ENCODE measurements at places on chromosomes 6 and 20. TPM values are rescaled to one million over a fixed set of nuclear protein-coding genes. Genes with fewer than 3 reads are reported as not detected.
A peak's percentile ranks its signal among the peaks of the same experiment; 100 is the strongest.

DNA sequence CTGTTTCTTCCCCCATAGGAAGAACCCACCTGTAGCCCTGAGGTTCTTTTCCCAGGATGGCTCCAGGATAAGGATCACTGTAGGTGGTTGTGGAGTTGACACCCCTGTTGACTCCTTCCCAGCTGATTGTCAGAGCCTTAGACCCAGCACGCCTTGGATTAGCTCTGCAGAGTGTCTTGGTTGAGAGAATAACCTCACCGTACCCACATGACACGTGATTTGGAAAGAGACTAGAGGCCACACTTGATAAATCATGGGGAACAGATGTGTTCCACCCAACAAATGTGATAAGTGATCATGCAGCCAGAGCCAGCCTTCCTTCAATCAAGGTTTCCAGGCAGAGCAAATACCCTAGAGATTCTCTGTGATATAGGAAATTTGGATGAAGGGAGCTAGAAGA is 12.2 kb downstream of the BTN3A1 start:
- DNase-seq, result no peak
- no peaks in the 10 kb centered on the region for H3K36me3 ChIP-seq
- no peak overlapping the region for H3K27ac ChIP-seq
- H3K4me1 ChIP-seq, result no peaks in the 10 kb centered on the region

DNA sequence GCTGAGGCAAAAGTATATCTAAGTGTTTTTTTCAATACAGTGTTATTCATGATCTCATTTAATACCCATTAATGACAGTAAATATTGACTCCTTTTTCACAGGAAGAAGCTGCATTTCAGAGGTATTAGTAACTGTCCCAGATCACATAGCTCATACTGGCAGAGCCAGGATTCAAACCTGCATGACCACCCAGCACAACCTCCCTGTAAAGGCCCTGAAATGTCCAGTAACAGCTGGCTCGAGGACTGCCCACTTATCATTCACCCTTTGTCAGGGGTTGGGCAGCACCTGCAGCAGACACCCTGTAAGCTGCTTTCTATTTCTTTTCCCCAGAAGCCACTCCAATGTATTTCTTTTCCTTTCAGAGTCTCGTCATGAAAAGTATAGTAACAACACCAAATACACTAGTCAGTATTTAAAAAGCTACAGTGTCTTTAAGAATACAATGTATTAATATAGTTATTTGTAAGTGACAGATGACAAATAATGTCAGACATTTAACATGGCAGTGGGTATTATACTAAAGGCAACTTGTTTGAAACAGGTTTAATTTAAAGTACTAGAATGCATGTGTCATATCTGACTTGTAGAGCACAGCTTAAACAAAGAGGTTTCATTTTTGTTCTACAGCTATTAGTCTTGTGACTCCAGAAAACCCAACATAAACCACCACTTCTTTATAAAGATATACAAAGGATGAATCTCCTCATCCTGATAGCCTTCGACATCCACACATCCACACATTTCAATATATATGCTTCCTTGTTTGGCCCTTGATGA is 841.6 kb upstream of the GJE1 start:
- H3K27ac ChIP-seq, result no peak overlapping the region
- no peaks in the 10 kb centered on the region for H3K27me3 ChIP-seq
- H3K36me3 ChIP-seq, result no peaks in the 10 kb centered on the region
- no peaks in the 10 kb centered on the region for H3K4me1 ChIP-seq
- DNase-seq, result no peak

GRCh38 chr6:85126485-85127167 is 323.3 kb upstream of the NT5E start:
- DNase-seq, result peak; percentile 33
- no peaks in the 10 kb centered on the region for H3K27me3 ChIP-seq
- no peak overlapping the region for H3K4me3 ChIP-seq
- no peak overlapping the region for H3K27ac ChIP-seq
- H3K4me1 ChIP-seq, result no peaks in the 10 kb centered on the region

Gene MLIP
- total RNA-seq, result 1.2 TPM

GRCh38 chr6:11631539-11631938 is 94.0 kb downstream of the TMEM170B start:
- H3K4me3 ChIP-seq, result no peak overlapping the region
- no peak for DNase-seq
- no peaks in the 10 kb centered on the region for H3K36me3 ChIP-seq
- no peak overlapping the region for H3K27ac ChIP-seq
- H3K4me1 ChIP-seq, result no peaks in the 10 kb centered on the region

DNA sequence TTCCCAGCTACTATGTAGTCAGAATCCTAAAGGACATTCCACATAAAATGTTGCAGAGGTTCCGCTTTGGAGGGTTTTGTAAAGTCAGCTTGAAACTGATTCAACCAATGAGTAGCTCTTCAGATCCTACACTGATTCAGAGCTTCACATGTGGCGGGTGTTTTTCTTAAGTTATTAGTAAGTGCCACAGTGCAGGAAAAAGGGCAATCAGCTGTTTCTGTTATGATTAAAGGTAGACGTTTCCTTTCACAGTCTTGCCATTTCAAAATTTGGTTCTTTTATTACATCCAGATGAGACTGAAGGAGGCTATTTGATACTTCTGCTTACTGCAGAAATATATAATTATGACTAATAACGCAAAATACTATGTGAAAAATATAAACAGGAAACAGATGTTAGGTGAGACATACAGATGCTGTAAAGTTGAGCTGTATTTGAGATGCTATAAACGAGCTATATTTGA is 443.9 kb downstream of the CDKAL1 start:
- no peaks in the 10 kb centered on the region for H3K4me1 ChIP-seq
- DNase-seq, result no peak
- no peaks in the 10 kb centered on the region for H3K36me3 ChIP-seq
